ENCODE measurements at places on chromosomes 7 and 10.

DNA sequence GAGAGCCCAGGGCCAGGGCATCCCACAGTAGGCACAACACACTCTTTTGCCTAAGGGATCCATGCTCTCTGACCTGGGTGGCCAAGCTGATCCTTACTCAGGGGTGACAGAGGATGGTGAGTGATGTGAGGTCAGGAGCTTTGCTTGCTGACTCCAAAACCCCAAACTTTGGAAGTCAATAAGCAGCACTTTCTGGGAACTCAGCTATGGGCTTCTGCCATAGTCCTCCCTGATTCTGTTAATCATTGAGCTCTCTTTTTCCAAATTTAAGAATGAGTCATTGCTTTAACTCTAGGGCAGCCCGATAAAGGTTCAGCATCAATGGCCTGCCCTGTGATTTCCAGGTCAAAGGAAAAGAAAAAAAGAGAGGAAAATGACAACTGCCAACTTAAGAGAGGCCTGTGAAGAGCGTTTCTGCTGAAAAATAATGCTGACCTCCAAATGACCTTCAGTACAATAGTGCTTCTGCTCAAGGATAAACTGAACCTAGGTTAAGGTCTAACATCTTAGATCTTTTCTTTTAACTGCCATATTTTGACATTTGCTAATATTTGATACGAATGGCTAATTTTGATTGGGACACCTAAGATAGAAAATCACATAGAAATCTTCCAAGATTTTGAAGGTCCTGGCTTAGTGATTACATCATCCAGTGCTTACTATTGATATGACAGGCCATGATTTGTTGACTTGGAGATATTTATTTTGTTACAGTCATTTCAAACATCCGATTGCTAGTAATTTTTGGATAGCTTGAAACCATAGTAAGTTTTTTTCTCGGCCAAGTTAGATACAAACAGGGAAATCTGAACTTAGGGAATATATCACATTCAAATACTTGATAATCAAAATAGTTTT, 20.8 kb upstream of the RELN start:
- no peak for DNase-seq

DNA sequence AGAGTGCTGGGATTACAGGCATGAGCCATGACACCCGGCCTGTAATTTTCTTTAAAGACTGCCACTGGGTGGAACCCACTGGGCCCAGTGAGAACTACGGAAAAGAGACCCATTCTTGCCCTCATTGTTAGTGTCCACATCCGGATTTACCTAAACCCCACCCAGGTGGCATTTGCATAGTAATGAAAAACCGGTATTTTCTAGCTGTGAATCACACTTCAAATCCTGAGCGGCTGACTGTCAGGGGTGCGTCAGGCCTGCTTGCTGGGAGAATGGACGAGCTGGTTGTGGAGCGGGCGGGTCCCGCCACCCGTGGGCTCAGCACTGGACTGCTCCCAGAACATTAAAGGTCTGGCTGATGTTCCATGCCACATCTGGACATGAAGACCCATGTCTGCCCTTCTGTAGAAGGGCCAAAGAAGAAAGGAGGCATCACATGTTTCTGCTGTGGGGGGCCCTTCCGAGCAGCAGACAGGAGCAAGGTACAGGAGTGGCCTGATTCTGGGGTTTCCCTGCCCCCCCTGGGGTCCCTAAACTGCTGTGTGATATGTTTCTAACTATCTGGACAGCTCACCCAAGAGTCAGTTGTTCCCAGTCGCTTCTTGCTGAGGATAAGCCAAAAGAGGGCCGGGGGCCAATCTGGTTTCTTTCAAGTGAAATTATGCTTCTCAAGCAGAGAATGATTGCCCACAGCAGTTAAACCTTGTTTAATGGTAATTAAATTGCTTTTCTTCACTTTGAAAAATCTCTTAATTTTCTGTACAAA, 46.4 kb downstream of the KIAA1217 start:
- DNase-seq = no peak

GRCh38 chr10:131556897-131557495, 245.5 kb upstream of the TCERG1L start:
- DNase-seq = no peak

DNA sequence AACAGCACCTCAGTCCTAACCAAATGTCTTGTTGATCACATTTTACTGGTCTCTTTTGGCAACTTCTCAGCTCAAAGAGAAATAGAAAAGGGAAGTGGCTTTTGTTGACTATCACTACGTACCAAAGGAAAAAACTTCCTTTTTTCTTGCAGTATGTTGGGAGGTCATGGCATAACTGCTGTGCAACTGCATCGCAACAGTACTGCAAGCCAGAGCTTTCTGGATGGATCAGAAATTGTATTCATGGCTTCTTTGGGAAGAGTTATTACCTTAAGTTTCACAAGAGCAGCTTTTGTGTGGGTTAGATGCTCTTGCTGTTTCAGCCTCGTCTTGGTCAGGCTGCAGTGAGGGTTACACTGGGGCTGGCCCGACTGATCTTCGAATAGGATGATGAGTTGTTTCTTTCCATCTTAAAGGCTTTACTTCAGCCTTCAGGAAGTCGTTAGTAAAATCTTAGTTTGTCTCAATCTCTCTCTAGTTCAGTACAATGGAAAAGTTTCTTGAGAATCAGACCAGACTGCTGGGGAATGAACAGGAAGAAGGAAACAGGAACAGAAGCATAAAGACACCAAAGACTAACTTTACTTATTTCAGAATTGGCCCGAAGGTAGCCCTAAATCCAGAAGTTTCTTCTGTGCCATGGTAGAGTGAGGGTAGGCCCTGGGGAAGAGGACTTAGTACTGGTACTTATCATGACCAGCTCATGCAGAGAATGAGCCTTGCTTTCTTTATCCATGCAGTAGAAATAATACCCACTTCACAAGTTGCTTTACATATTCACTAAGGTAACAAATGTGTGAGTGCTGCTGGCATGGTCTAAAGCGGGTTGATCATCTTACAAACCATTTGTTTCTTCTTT, 153.6 kb downstream of the CELF2 start:
- DNase-seq = no peak

DNA sequence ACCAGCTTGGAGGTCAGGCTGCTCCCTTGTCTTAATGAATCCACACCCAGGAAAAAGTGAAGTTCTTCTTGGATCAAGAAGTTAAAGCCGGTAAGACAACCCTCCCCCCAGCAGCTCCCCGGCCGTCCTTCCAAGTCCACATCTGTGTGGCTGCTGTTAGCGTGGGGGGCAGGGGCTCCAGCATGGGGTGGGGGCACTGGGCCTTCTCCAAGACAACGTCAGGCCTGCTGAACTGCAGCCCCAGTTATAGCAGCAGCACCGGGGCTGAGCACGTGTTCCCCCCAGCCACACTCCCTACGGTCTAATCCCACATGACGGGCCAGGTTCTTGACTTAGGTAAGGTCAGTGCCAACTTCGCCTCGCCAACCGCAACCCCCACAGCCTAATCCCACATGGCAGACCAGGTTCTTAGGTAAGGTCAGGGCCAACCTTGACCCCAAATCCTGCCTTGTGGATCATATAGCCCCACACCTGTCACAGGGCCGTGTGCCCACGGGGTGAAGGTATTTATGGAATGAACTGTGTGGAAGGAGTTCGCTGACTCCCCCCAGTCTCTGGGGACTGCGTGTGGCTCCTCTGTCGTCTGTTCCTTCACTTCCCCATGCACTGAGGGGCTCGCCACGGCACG, 30.4 kb upstream of the EN2 start:
- no peak for DNase-seq

DNA sequence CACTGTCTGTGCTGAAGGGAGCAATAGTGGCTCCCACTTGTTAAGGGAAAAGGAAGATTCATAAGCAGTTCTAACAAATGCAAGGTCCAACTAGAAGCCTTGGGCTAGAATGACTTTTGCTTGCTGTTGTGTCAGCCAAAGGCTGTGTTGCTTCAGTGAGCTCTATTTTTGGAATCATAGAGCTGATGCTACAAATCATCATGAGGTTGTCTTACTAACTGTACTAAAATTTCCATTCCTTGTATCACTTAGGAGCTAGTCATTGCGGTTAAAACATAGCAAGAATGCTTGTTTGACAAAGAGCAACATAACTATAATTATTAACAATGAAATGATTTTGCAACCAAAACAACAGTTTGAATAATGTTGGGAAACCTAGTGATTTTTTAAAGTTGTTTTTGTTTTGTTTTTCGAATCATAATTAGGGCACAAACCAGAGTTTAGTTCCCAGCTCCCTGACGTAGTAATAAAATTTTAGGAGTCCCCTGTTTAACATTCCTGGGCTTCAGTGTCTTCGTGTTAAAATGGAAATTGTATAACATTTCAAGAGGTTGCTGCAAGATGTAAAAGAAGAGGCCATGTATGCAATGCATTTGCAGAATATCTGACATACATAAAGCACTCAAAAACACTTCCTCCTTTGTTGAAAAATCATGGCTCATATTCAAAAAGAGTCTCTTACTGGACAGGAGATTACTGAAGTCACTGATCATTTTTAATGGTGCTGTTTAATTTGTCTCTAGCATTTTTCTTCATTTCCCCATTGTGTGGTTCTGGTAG, 183.4 kb downstream of the MACC1 start:
- DNase-seq = no peak

DNA sequence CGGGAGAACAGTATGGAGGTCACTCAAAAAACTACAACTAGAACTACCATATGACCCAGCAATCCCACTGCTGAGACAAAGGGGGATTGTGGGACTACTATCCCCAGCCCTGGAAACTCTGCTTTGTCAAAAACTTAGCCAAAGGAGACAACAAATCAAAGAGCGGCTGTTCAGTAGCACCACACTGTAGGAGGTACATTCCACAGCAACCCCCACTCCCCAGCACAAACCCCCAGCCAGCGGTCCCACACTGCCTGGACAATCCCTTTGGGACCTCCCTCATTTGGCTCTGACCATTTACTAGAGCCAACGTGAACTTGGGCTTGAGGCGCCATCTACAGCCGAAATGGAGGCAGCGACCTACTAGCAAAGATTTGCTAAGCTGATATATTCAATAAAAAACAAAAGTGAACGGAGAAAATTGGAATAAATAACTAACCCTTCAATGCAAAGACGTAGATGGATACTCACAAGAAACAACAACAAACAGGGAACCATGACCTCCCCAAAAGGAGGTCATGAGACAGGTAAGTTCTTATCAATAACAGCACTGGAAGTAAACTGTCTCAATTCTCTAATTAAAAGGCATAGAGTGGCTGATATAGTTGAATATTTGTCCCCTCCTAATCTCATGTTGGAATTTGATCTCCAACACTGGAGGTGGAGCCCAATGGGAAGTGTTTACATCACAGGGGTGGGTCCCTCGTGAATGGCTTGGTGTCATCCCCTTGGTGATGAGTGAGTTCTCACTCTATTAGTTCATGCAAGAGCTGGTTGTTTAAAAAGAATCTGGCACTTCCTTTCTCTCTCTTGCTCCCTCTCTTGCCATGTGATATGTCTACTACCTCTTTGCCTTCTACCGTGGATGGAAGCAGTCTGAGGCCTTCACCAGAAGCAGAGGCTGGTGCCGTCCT, 119.0 kb upstream of the KCNMA1 start:
- DNase-seq = peak; percentile 40

- DNase-seq = no peak
These were observed 33.8 kb downstream of the RAMP3 start for GRCh38 chr7:45191396-45191795.

DNA sequence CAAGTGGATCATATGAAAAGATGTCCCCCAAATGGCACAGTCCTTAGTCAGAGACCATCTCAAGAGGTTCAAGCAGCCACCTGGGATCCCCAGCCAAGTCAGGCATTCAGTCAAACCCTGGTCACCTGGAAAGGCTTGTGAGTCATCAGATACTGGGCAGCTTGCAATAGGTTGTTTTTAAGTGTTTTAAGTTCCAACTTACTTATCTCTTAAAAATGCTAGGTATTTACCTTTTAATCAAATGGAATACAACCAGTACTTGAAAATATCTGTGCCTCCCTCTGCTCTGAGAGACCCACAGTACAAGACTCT, 262.2 kb downstream of the WDR11 start:
- no peak for DNase-seq

DNA sequence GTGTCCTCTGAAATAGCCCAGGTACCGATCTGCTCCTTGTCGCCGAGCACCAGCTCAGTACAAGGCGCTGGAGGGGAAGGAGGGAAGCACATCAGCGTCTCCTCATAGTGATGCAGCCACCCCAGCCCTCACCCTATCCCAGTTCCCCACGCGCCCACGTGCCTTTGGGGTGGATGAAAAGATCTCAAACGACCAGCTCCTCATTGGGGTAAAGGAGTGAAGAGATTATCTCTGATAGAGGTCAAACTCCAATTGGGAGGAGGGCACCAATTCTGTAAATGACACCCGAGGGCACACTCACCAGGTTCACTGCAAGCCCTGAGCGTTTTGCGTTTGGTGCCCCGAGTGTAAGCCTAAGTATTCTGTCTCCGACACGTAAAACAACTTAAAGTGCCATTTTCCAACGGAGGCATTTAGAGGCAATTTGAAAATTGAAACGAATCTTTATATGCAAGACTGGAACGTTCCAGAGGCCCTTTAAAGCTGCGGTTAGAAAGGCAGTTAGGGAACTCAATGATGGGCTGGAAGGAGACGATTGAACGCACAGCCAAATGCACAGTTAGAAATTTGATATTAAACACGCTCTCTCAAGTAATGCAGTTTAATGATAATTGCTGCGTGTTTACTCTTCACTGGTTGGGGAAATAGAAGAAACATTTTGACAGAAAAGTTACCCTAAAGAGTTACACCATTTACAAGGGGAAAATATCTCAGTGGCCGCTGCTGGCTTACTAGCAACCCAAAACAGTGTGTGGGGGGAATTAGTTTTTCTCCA, 8.9 kb upstream of the EMX2 start:
- DNase-seq = no peak

DNA sequence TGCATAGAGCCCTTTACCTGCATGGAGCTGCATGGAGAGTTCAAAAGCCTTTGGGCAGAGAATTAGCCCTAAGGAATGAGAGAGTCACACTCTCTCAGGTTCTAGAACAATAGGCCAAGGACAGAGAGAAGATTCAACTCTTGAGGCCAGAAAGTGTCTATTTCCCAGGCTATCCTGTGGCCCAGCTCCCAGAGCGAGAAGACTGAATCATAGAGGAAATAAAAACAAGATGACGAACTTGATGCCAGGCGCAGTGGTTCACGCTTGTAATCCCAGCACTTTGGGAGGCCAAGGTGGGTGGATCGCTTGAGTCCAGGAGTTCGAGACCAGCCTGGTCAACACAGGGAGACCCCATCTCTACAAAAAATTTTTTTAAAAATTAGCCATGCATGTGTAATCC, 18.3 kb upstream of the PODXL start:
- no peak for DNase-seq

DNA sequence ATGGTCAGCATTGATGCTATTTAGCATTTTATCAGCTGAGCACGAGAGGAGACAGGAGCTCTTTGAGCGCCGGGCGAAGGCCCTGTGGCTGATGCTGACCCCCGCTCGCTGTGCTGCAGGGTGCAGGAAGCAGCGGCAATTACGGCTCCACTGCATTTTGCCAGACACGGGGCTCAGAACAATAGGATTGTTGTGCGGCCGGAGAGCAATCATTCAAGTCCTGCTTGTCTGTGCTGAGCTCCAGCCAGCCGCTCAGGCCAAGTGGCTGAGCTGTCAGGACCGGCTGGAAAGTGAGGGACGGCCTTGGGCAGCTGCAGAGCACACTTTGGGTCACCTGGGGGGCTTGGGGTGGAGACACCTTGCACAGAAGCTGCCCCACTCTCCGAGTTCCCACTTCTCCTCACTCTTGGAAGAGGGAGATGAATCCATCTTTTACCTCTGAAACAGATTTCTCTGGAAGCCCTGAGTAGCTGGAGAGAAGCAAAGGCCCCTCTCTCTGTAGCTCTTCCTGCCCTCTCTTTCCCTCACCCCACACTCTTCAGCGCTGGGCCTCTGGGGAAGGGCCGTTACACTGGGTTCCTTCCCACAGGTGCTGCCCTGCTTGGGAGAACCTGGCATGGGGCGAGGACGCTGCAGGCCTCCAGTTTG, 17.3 kb upstream of the ADARB2 start:
- DNase-seq = no peak
